ENCODE measurements at places on chromosomes 7 and 10.
A peak's percentile ranks its signal among the peaks of the same experiment; 100 is the strongest.

DNA sequence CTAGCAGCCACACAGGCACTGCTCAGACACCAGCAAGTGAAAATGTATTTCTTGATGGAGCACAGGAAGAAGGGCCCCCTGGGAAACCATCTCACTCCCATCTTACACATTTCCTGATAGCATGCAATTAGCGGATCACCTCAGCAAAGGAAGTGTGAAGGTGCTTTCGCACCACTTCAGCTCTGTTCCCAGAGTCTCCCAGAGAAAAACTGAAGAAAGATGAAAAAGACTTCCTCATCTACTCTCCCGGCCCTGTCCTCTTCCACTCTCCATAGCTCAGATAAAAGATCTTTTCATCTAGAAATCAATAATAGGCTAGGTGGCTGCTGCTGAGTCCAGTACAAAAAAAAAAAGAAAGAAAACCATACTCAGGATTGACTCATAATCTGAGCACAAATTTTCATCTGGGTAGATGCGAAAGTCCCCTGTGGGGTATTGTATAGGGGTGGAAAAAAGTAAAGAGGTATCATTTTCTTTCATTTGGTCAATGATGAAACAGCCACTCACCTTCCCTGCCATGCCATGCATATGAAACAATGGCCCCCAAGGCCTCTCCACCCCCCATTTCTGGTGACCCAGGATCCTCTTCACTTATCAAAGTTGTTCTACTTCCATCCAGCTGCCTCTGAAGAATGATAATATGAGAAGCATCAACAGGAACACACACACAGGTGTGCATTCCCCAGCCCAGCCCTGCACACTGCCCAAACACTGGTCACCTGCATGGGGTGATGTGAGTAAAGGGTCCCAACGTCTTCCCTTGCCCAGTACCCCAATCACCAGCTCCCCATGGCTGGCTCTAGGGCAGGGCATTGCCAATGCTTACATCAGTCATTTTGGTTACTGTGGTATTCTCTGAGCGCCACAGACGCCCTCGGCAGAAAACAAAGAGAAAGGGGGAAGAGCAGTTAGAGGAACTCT, 48.8 kb upstream of the DGKI start:
- DNase-seq: no peak

DNA sequence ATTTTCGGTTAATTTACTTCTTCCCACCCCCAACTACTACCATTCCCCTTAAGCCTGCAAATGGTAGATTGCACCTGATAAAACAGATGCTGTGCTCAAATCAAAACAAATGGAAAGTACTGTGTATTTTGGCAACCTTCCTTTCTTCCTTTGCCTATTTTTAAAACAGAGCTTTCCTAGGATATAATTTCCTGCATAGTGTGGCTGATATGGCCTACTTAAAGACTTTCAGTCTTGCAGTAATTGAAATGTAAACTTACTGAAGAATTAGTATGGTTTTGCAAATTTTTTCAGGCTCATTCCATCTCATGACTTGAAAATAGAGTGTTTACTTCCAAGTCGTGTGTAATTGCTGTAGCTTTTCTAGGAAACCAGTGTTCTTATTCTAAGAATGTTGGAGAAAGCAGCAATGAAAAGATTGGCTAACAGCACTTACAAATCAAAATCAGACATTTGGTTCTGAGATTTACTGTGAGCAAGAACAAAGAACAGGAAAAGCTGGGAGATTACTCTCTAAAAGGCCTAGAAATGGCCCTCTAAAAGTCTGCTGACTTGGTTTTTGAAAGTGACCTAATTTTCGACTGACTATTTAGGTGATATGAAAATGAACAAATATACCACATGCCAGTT, 52.0 kb downstream of the REEP3 start:
- DNase-seq: peak; percentile 85

DNA sequence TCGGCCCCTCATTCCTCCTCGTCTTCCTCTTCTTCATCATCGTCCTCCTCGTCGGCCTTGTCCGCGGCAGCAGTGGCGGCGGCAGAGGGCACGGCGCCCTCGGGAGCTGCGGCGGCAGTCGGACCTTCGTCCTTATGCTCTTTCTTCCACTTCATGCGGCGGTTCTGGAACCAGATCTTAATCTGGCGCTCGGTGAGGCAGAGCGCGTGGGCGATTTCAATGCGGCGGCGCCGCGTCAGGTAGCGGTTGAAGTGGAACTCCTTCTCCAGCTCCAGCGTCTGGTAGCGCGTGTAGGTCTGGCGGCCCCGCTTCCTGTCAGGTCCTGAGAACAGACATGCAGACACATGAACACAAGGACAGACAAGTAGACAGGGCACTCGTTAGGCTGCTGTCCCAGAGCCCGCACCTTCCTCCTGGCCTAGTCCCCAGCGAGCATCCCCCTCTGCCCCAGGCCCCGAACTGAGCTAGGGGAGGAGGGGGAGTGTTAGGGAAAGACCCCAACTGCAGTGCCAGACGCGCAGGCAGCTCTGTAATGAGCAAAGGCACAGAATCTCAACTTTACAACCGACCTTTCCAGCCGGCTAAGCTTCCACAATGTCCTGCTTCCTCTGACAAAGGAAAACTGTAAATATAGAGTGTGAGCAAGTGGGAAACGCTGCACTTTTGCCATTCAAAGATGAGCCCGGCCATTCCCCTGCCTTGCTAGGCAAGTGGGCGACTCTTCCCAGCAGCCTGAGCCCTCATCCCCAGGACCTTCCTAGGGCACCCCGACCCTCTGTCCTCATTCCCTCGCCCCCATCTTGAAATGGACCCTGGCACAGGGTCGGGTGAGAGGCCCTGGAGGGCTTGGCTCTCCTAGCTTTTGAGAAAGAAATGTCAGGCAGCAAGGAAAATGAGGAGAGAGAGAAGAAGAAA, 1.3 kb downstream of the HOXA7 start:
- DNase-seq: no peak

- DNase-seq: no peak
Observed at GRCh38 chr10:42755028-42755451, 27.6 kb upstream of the BMS1 start.

DNA sequence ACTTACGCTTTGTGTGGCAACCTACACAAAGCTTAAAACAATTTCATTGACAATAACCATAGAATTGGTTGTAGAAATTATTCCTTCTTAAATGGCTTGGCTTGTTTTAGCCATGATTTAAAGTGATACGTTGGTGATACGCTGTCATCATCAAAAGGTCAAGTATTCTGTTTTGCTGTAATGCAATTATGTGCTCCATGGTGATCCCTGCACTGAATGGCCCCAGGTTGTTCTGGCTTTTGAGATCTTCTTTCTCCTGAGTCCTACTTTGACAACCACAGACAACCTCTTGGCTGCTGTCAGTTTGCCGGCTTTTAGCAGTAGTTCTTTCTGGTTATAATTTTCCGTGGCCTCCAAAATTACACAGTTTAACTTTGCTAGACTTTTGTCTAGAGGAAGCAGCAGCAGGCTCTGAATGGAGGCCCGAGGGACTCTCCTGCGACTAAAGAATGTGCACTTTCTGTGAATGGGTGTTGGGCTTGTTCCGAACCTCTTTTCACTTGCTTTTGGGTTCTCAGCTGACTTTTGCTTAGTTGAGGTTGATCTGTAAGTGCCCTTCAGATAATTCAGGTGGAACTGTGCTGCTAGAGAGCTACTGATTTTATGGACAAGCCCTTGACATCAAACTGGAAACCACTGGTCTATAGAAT, 104.7 kb downstream of the TMEM178B start:
- no peak for DNase-seq
